ENCODE measurements at places on chromosomes 2 and 18.

- DNase-seq, result no peak
Observed at GRCh38 chr2:17536416-17536815, 4.1 kb upstream of the VSNL1 start.

- no peak for DNase-seq
Observed at GRCh38 chr2:11180653-11181052, 25.4 kb downstream of the SLC66A3 start.

DNA sequence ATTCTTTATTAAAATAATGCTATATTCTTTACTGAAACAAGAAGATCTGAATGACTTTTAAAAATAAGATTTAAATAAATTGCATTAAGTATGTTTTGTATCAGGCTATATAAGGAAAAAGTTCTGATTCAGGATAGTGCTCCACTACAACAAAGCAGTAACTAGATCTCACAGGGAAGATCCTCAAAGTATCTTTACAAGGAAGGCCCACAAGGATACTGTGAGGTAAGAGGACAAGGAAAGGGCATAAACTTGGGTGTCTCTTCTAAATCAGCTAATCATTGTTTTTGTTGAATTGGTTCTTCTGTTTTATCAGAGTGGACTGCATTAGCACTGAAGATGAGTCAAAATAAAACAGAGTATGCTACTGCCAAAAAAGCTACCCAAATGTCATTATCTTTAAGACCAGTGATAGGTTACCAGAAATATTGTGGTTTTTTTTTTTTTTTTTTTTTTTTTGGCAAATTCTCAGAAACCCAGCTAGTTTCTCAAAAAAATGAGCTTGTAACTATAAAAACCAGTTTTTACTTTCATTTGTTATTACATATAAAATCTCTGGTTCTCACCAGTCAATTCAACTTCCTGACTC is 160.9 kb downstream of the BAZ2B start:
- no peak for DNase-seq

DNA sequence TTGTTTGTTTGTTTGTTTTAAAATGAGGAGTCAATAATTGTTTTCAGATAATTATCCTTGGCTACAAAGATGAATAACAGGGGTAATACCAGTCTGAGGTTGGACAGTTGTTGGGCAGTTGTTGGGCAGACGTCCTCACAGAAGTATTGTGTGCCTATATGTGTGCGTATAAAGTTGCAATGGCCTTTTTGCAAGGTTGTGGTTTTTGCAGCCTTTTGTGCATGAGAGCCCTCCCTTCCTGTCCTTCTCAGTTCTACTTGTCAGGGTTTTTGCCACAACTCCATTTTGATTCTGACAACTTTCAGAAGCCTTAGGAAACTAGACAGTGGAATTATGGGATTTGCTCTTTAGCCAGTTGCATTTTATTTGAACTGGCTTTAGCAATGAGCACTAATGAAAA is 6.0 kb upstream of the STK39 start:
- no peak for DNase-seq

- no peak for DNase-seq
Observed at GRCh38 chr2:23592061-23592685, 207.2 kb downstream of the KLHL29 start.

DNA sequence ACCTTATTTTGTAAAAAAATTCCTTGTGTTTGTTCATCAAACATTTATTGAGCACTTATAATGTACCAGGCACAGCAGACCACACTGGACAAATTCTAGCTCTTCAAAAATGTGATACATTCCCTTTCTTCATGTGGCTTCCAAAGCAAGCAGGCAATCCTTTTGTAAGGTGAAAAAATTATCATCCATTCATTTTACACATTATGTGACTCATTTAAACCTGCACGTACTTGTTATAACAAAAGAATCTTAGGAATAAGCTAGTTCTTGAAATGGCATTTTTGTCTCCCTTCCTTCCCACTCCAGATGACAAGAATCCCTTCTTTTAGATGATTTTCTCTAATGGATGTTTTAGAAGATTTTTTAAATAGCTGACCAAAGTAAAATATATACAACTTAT is 104.6 kb downstream of the KLF7 start:
- no peak for DNase-seq

DNA sequence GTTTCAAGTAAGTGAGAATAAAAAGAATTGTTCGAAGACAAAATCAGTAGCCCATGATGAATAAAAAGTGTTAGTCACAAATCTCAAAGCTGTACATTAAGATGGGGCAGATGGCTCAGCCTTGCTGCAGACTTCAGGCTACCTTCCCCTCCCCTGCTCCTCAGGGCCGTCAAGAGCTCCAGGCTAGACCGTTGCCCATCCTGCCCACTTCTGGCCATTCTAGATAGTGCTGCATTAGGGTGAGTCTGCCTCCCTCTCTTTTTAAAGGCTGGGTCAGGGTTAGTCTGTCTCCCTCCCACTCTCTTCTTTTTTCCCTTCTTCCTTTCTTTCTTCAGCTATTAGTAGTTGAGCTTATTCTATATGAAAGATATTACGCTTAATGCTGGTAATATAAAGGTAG is 86.0 kb downstream of the MAPRE2 start:
- DNase-seq, result no peak

GRCh38 chr2:51667679-51668078 is 635.7 kb upstream of the NRXN1 start:
- no peak for DNase-seq

Data from GM04504 (cell line).